ENCODE measurements at places on chromosomes 4 and X.

- DNase-seq = no peak
These were observed 176.5 kb downstream of the GASK1B start for GRCh38 chr4:157996061-157997028.

GRCh38 chrX:100297728-100298127 lies 112.3 kb downstream of the PCDH19 start:
- no peak for DNase-seq

GRCh38 chr4:55237839-55238238 lies 108.2 kb upstream of the SRD5A3 start:
- no peak for DNase-seq

- no peak for DNase-seq
These were observed 19.8 kb upstream of the PPP1R2C start for GRCh38 chrX:42797651-42798269.

DNA sequence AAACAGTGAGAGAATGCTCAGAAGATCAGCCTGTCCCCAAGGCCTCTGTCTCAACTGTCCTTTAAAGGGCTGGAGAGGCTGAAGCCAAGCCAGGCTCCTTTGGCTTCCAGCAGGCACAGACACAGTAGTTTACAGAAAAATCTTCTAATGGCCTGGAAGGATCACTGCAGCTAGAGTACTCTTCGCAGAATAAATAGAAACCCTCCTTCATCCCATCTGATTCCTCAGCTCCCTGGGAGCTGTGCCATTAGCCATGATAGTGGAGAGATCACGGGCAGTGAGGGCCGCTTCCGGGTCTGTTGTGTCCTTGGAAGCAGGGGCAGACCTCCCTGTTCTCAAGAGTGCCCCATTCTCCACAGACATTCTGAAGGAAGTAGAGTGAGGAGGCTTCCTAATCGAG lies 63.1 kb downstream of the CCNI start:
- DNase-seq = no peak

DNA sequence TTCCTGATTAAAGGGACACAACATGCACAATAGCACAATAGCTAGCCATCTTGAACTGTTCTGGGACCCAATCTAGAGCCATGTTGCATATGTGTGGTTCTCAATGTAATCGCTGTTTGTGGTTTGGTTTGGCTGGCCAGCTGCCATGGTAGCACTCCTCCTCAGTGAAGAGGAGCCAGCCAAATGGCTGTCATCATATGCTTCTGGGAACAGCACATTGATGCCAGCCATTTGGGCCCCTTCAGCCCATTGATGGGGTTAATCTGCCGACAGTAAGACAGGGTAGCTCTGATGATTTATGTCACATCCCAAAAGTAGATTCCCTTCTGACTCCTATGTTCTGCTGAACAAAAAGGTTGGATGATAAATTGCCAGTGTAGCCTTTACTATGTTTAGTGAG lies 48.5 kb downstream of the AWAT2 start:
- DNase-seq = no peak

DNA sequence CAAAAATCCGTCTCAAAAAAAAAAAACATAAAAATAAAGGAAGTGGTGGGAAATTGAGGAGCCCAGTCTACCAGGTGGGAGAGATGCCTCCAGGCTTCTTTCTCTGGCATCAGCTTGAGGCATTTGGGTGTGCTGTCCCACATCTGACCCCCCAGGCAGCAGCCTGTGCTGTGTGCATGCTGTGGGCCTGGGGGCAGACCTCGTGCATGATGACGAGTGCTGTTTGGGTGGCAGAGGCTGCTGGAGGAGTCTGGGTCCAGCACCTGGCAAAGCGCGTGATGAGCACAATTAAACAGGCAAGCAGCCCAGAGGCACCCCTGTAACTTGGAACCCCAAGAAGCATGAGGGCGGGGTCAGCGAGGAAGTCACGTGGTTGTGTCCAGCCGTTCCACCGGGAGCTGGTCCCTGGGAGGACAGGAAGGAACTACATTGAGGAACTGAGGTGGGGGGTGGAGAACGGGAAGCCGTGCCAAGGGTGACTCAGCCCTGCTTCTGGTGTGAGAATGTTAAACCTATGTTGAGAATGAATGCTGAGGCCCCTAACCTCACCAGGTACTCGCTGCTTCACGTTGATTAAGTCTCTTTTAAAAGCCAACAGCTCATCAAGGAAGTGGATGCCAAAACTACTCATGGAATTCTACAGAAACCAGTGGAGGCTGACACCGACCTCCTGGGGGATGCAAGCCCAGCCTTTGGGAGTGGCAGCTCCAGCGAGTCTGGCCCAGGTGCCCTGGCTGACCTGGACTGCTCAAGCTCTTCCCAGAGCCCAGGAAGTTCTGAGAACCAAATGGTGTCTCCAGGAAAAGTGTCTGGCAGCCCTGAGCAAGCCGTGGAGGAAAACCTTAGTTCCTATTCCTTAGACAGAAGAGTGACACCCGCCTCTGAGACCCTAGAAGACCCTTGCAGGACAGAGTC lies 6.1 kb downstream of the TACC3 start:
- no peak for DNase-seq

DNA sequence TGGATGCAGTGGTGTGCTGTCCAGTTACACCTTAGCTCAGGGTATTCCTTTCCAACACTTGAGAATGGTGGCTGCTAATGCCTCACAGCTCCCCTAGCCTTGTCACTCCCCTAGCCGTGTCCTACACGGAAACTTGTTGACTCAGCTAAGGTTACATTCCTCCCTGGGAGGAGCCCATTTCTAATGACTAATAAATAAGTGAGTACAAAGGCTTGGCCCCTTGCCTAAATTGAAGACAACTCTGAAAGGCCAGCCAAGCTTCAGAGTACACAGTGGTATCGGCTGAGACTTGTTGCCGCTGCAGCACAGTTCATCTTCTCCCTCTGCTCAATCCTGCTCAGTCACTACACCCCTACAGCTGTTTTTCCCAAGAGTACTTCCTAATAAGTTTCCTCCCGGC lies 21.2 kb upstream of the SLC25A31 start:
- no peak for DNase-seq

DNA sequence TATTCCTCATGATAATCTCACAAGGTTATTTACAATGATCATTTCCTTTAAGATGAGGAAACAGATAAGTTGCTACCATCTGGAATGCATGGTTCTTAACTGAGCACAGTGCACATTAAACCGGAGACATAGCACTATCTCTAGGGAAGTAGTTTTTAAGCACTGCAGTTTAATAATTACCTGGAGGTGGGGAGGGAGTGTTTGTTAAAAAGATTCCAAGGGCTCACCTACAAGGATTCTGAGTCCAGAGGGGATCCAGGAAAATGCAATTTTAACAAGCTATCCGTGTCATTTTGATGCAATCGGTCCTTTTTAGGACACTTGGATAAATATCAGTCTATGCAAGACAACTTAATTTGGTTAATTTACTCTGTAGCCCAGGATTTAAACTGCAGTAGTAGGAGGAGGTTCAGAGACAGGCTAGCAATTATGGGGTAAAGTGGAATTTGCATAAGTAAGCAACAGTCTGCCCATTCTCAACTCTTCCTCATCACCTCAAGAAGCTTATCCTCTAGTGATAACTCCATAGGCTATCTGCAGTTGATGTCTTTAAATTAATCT lies 2.8 kb upstream of the PDLIM5 start:
- DNase-seq = no peak

GRCh38 chr4:2436301-2436700 lies 17.5 kb downstream of the CFAP99 start:
- DNase-seq = no peak

GRCh38 chr4:38332699-38333098 lies 331.3 kb upstream of the KLF3 start:
- no peak for DNase-seq

- no peak for DNase-seq
These were observed 353.9 kb downstream of the NKX6-1 start for GRCh38 chr4:84145176-84145575.

GRCh38 chr4:179536694-179537093 lies 2094.5 kb upstream of the AGA start:
- no peak for DNase-seq

GRCh38 chr4:80393246-80393969 lies 57.9 kb downstream of the CFAP299 start:
- no peak for DNase-seq

- DNase-seq = no peak
These were observed 32.3 kb downstream of the RASL11B start for GRCh38 chr4:52894443-52894842.

- no peak for DNase-seq
These were observed 60.2 kb upstream of the RBPJ start for GRCh38 chr4:26260571-26260970.

- no peak for DNase-seq
These were observed 39.2 kb upstream of the MSMO1 start for GRCh38 chr4:165288226-165288625.

DNA sequence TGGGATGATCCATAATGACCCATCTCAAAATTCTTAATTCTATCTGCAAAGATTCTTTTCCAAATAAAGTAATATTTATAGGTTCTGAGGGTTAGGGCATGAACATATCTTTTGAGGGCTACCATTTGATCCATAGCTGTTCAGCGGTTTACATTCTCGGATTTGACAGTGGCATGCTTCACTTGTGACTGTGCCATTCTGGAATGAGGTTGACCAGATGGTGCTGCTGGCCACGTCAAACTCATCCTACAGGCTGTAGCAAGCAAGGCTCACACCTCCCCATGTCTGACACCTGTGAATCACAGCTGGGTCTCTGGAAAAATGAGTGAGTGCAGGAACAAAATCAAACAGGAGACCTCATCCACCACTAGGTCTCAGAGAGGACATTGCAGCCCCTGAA lies 280.5 kb downstream of the DHRSX start:
- DNase-seq = no peak

GRCh38 chr4:186260504-186261448 lies 5.2 kb upstream of the F11 start:
- no peak for DNase-seq

- no peak for DNase-seq
These were observed 515.7 kb downstream of the RPA4 start for GRCh38 chrX:97399400-97399799.

- no peak for DNase-seq
These were observed 34.5 kb upstream of the FAM9C start for GRCh38 chrX:13078739-13079444.

- DNase-seq = peak; percentile 3
These were observed 37.3 kb downstream of the CASP6 start for GRCh38 chr4:109665783-109666485.
